ENCODE measurements at places on chromosomes 12 and 14. TPM values are rescaled to one million over a fixed set of nuclear protein-coding genes. Genes with fewer than 3 reads are reported as not detected.
A peak's percentile ranks its signal among the peaks of the same experiment; 100 is the strongest.

- DNase-seq: no peak
Measured at GRCh38 chr12:124861492-124861891, 2.2 kb downstream of the SCARB1 start.

ZNF891 gene
- 0.39 TPM for total RNA-seq

PLEKHG7 gene
- total RNA-seq: not detected

ETFBKMT gene
- total RNA-seq: 2.6 TPM

RCOR1 gene
- 13.0 TPM for total RNA-seq

LBHD2 gene
- total RNA-seq: not detected

CCDC92 gene
- total RNA-seq: 22.9 TPM

SLC11A2 gene
- 21.2 TPM for total RNA-seq

- peak; percentile 90 for DNase-seq
Measured at GRCh38 chr14:45253070-45253753, at the start of gene MIS18BP1. Gene MIS18BP1, minus strand, starts transcription at chr14:45253202. Its CDS starts 5,916 bp downstream, at chr14:45247286.

CISTR gene
- total RNA-seq: not detected

DNA sequence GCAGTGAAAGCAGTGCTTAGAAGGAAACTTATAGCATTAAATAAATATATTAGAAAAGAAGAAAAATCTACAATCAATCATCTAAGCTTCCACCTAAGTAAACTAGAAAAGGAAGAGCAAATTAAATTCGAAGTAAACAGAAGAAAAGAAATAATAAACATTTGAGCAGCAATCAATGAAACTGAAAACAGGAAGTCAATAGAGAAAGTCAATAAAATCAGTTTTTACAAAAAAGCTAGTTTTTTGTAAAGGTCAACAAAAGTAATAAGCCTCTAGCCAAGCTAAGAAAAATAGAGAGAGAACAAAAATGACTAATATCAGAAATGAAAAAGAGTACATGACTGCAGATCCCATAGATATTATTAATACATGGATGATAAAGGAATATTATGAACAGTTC is 34.2 kb upstream of the KTN1 start:
- DNase-seq: no peak

PLEKHH1 gene
- total RNA-seq: 1.8 TPM

FAM90A1 gene
- total RNA-seq: not detected

FGF6 gene
- total RNA-seq: not detected

DNA sequence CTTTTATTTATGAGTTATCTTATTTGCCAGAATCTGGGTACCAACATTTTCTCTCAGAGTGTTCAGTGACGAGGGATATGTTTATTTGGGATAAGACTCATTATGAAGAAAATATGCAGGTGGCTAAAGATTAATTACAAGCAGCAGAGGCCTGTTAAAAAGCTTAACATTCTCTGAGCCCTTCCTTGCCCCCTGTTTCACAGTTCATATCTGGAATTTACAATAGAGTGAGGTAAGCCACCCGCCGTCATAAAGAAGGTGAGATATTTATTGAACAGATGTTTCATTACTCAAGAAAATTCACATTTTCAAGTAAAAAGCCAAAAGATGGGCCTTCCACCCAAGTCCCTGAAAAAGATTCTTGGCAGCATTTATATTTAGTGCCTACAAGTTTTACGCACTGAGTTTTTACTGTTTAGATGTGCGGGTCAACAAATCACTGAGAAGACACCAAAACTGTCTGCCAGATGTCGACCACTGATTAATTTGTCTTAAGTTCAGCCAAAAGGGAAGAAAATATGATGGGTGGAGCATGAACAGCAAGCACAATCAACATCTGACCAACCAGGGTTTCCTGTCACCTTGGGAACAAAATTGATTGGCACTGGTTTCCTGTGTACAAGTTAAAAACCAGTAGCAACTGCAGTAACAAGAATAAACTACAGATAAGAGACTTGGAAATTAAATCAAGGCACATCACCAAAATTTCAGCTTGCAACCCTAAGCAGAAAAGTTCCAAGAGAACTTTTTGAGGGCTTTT is 85.5 kb upstream of the PTPRB start:
- DNase-seq: peak; percentile 94

- DNase-seq: no peak
Measured at GRCh38 chr14:104105071-104105821, 19.7 kb downstream of the ASPG start.

DNA sequence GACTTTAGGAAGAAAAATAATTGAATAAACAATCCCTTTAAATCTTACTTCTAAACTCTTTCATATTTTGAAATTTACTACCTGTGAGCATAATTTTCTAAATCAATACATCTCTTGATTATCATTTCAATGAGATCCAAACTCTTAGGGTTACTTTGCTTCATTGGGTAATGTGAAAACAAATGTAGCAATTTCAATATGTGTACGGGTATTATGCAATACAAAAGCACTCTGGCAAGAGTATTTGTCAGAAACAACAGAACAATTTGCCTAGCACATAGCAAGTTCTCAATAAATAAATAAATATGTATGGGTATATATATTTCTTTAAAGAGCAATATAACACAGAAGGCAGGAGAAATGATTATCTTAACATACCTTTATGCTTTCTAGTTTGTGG is 77.1 kb downstream of the PLEKHG7 start:
- DNase-seq: no peak

- DNase-seq: no peak
Measured at GRCh38 chr14:92609955-92610354, 96.4 kb downstream of the RIN3 start.

ATF1 gene
- 15.8 TPM for total RNA-seq

C14orf132 gene
- 5.9 TPM for total RNA-seq

GRCh38 chr12:1877169-1877878 is 41.1 kb downstream of the CACNA2D4 start:
- DNase-seq: no peak

DNA sequence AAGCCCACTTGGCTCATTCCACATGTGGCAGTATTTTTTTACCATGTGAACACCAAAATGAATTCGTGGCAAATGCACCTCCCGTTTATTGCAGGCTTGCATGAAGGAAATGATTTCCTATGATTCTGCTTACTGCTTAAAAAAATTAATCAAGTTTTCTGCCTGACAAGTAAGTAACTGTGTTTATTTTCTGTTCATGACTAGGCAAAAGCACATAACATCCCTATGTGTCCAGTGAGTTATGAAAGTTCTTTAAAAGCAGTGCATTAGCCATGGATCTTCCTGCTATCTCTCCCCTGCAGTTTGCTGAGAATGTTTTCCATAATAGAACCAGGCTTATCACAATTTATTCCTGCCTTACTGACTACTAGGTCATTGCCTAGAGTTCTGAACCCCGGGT is 20.4 kb downstream of the GPR65 start:
- DNase-seq: no peak

GRCh38 chr14:105888784-105889665 is 362.6 kb downstream of the TMEM121 start:
- no peak for DNase-seq

DNA sequence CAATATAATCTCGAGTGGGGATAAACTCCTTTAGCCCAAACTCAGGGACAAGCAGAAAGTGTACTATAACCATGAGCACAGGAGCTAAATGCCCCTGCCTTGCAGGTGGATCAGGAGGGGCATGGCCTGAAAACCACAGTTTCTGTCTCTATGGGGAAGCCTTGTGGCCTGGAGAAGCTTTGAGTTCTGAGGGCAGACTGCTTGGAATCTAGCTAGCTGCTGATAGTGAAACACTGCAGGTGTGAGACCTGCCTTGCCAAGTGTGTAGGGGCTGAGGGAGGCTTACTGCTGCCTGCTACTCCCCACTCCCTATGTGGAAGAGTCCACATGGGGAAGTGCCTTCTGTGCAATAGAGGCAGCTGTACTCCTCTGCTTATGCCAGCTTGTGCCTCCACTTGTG is 352.3 kb upstream of the OR4E1 start:
- no peak for DNase-seq

- no peak for DNase-seq
Measured at GRCh38 chr12:7856516-7856915, 16.2 kb downstream of the SLC2A14 start.

GRCh38 chr14:95526483-95527386 is 8.1 kb upstream of the GLRX5 start:
- DNase-seq: no peak

KLHL33 gene
- total RNA-seq: not detected

RHOJ gene
- 57.3 TPM for total RNA-seq

- DNase-seq: no peak
Measured at GRCh38 chr14:76591266-76591665, 170.0 kb upstream of the VASH1 start.

RNASE7 gene
- total RNA-seq: not detected

- no peak for DNase-seq
Measured at GRCh38 chr14:44956866-44957265, 4.9 kb downstream of the KLHL28 start.

PLXNC1 gene
- total RNA-seq: 0.99 TPM

PTGER2 gene
- 0.92 TPM for total RNA-seq

KSR2 gene
- total RNA-seq: 1.3 TPM

BDKRB2 gene
- 4.1 TPM for total RNA-seq

DNA sequence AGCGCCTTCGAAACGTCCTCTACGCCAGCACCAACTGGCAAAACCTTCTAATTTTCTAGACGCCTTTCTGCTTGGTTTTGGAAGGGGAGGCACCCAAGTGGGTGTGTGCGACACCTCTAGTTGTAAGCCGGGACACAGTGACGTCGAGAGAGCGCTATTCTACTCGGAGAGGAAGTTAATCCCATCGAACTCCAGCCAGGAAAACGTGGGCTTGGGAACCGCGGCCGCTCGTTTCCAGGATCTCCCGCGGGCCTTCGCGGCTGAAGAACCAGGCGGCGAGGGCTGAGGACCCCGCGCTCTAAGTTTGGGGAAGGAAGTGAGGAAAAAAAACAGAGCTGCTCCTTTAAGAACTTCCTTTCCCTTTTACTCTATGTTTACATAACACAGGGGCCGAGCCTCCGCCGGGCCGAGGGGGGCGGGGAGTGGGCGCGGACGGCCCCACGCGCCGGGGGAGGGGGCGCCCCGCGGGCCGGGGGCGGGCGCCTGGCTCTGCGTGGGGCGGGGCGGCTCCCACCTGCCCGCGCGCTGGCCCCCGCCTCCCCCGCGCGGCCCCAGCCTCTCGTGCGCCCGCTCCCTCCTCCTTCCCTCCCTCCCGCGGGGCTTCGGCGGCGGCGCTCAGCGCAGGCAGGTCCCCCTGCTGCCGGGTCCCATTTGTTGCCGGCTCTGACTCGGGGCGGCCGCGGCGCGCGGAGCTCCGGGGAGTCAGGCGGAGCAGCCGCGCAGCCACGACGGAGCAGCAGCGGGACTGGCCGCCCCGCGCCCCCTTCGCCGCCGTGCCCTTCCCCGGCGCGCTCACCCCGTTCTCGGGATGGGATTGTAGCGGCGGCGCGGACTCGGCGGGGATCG is at the start of gene PELI2:
Gene PELI2 (plus strand): TSS at position 647 of the 846 bp plus-strand sequence. CDS start 250 bp downstream, outside the sequence.
- no peak for DNase-seq

TPH2 gene
- total RNA-seq: not detected

GRCh38 chr12:62627181-62627580 is 160.6 kb downstream of the MON2 start:
- DNase-seq: no peak

PIK3C2G gene
- not detected for total RNA-seq

DNA sequence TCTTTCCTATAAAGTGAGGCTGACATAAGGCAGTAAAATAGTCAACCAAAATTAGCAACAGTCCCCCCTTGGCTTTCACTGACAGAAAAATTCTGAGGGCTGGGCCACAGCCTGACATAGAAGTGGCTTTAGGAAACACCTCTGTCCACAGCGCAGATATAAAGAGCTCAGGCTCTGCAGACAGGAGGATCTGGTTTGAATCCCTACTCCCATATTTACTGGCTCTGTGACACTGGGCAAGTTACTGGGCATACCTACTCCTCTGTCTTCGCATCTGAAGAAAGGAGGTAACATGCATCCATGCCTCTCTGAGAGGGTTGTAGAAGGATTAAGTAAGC is 95.3 kb downstream of the STXBP6 start:
- DNase-seq: no peak

All from glomerular endothelial cell (primary cell).